NCI-H1417 treated with DMSO at 0.1 percent for 48 hours (cell line): ENCODE measurements at places on chromosomes 4 and X.

GRCh38 chr4:79514621-79515329 lies 106.7 kb upstream of the GK2 start:
- no peak for DNase-seq

GRCh38 chr4:98446499-98447375 lies 185.6 kb downstream of the RAP1GDS1 start:
- no peak for DNase-seq

DNA sequence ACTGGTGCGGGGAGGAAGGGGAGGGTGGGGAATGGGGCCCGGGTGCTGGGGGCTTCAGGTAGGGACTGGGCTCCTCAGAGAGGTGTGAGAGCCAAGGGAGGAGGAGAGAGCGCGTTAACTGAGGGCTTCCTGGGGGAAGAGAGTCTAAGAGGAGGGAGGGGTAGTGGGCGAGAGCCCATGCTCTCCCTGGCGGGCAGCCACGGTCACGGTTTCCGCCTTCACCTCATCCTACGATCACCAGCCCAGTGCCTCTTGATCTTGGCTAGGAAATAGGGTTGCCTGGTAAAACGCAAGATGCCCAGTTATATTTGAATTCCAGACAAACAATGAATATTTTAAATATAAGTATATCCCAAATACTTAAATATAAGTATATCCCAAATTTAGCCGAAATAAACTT lies 60.8 kb upstream of the GRPEL1 start:
- no peak for DNase-seq

DNA sequence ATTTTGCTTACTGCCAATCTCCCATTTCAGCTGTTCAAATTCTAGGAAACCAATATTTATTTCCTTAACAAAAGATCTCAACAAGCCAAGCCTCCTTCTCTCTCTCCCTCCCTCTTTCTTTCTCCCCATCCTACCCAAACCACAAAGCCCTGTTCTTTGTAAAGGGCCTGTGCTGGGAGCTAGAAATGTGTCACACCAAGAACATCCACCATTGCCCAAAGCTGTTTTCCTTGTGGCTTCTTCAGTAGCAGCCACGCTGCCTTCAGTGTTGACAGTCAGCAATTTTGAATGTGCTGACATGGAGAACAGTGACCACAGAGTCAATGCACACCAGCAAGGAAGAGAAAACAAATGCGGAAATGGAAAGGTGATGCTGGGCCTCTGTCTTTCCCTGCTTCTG lies 203.0 kb downstream of the MAML3 start:
- DNase-seq, result no peak

- DNase-seq, result no peak
Measured at GRCh38 chrX:109890300-109890699, 112.6 kb upstream of the TMEM164 start.

DNA sequence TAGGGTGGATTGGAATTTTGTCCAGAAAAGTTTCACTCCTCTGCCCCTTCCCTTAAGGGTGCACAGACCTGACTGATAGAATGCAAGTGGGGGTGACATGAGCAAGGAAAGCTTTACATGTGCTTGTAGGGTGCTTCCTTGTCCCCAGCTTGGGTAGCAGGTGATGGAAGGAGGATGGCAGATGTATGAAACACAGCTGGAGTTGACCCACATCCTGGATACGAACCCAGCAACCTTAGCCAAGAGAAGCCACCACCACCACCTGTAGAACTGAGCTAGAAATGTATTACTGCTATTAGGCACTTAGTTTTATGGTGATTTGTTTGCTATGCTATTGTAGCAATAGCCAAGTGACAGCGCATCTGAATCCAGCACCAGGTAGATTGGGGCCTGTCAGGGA lies 227.4 kb downstream of the HS3ST1 start:
- no peak for DNase-seq

DNA sequence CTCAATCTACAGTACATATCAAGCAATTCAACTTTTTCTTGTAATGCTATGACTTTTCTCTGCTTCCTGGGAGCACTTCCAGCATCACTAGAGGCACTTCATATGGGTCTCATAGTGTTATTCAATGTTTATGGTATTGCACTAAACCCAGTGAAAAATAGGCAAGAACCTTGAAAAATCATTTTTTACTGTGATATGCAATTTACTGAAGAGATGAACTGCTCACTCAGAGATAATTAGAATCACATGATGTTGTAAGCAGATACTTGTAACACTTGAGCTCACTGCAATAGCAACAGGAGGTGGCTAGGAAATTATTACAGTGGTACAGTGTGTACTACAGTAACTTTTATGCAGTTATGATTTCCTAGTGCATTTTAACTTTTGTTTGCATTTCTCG lies 93.3 kb downstream of the RASGEF1B start:
- no peak for DNase-seq

- no peak for DNase-seq
Measured at GRCh38 chr4:55348466-55348865, 2.4 kb downstream of the SRD5A3 start.

- DNase-seq, result no peak
Measured at GRCh38 chr4:173237152-173237551, 68.5 kb downstream of the GALNT7 start.

DNA sequence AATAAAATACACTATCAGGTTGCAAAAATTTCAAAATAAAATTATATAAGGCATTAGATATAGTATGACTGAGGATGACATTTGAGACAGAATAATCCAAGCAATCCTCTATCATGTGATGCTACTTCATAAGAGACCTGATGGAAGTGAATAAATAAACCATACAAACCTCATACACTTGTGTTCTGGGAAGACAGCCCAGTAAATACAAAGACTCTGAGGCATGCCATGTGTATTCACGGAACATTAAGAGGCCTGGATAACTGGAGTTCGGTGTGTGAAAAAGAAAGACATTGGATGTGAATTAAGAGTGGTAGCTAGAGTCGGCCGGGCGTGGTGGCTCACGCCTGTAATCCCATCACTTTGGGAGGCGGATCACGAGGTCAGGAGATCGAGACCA lies 364.2 kb downstream of the ADAM29 start:
- DNase-seq, result no peak

DNA sequence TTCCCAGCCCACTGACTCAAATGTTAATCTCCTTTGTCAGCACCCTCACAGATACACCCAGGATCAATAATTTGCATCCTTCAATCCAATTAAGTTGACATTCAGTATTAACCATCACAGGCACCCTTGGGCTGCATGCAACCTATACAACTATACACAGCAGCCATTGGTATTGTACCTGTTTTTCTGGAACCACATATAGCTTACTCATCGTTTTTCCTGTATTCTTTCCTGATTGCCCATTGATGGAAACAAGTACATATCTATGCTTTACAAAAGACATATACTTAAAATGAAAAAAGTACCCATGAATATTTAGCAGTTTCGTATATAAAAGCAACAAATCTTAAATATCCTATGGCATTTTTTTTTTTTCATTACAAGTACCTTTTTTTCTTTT lies 3.7 kb upstream of the FOXR2 start:
- no peak for DNase-seq

- DNase-seq, result no peak
Measured at GRCh38 chr4:16875487-16875886, 23.0 kb downstream of the LDB2 start.

DNA sequence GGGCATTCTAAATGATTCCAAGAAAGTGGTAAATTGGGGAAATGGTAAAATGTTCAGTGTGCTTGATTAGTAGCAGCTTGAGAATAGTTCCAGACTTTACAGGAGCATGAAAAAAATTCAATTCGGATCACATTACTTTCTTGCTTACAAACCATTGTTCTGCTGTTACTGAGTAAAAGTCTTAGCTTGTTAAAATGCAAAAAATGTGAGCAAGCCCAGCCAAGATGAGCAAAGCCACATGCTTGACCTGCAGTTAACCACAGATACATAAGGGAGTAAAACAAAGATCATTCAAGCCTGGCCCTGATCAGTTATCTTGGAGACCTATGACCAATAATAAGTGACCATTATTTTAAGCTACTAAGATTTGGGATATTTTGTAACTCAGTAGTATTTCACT lies 562.9 kb upstream of the MAGEB2 start:
- DNase-seq, result no peak

- no peak for DNase-seq
Measured at GRCh38 chr4:183967266-183967665, 62.2 kb downstream of the STOX2 start.

DNA sequence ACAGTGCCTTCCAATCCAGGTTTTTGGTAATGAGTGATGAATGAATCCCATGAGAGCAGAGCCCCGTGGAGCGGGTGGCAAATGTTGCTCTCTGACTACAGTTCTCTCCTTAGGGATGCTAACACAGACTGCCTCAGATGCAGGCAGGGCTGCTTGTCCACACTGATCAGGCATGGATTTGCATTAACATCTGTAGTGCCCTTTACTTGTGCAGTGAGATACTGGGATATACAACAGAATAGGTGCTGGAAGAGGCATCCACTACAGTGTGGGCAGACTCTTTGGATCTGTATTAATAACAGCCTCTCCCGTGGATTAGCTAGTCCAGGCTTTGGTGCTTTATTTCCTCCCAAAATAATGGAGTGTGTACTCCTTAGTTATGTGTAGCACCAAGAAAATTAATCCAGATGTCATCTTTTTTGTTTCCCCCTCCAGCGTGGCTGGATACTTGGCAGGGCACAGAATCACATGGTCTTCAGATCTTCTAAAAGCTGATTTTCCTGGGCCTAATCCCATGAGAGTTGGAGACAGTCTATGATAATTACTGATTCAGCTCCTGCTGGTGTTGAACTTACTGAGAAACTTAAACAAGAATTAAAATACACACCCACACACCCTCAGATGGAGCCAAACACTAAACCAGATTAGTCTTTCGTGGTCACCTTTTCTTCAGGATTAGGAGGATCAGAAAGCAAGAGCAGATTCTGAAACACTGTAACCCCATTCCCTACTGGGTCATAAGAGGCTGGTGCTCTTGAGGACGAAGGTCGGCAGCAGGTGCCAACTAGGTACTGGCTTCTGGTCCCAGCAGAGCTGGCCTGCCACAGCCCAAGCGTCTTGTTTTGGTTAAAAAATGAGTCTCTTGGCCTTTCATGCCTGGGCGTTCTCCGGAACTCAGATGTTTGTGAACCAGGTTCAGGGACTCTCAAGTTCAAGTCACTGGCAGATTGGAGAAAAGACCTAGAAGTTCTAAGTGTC lies 23.1 kb upstream of the NAP1L5 start:
- no peak for DNase-seq

DNA sequence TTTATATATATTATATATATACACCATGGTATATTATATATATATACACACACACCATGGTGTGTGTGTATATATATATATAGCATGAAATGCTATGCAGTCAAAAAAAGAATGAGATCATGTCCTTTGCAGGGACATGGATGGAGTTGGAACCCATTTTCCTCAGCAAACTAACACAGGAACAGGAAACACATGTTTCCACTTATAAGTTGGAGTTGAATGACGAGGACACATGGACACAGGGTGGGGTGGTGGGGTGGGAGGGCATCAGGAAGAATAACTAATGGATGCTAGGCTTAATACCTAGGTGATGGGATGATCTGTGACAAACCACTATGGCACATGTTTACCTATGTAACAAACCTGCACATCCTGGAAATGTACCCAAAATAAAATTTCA lies 293.6 kb upstream of the NDST3 start:
- DNase-seq, result no peak

DNA sequence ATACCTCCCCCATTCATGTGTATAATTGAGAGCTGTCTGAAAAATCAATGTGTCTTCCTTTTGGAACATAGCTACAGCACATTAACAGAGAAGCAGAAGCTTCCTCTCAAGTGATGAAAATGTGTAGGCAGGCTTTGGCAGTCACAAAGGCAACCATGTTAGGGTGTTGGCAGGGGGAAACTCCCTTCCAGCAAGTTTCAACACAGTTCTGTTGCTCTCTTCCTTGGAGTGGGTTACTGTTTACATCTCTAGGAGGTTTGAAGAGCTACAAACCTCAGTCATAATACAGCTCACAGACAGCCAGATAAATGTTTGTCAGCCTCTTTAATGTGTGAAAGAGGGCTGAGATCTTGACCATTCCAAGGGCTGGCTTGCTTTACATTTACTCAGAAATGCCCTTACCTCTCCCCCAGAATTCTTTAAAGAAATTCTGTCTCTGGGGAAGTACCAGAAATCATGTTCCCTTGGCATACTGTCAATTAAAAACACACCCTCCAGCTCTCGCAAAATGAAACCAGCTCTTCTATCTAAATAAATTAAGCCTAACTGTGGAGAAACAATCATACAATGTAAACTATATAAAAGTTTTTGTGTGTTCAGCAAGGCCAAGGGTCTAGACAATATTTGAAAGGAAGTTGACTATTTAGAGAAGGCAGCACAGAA lies 18.9 kb downstream of the ZBTB33 start:
- no peak for DNase-seq

GRCh38 chrX:73799888-73800287 lies 236.9 kb downstream of the CHIC1 start:
- no peak for DNase-seq

- DNase-seq, result no peak
Measured at GRCh38 chr4:18180892-18181291, 159.3 kb upstream of the LCORL start.

DNA sequence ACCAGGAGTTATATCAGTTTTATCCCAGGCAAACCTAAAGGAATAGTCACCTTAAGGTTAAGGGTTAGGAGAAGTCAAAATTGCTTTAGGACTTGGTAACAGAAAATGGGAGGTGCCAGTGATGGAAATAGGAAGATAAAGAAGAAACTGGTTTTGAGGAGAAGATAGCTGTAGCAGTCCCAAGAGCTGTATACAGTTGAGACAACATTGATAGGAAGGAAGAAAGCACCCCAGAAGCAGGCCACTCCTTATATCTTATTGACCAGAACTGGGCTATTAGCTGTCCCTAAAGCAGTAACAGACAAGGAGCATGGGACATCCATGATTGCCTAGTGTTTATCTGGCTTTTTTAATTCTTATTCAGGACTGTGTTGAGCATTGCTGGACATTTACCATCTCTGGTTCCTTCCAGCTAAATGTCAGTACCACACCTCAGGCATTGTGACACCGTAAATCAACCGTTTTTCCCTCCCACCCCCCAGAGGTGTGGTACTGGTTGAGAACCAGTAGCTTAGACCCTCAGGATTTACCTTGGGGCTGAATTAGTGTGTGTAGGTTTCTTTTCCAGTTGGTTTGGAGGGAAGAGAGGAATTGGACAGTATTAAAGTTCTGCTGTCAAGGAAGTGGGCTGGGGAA lies 2.0 kb upstream of the PGRMC2 start:
- DNase-seq, result no peak
